ENCODE measurements at places on chromosomes 11 and 22.

DNA sequence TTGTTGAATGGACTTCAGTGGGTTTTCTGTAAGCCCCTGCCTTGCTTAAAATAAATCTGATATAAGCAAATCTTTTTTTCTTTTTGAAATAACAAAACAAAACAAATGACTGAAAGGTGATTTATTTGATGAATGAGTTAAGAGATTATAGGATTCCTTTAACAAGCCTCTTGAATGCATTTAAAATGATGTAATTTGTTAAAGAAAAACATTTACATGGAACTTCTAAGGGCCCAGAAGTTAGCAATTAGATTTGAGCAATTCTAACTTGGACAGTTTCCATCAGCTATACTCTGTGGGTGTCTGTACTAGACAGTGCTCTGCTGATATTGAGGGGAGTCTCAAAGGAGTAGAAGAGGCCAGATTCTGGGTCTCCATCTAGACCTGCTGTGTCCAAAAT is 143.5 kb upstream of the RAG2 start:
- DNase-seq, result no peak

DNA sequence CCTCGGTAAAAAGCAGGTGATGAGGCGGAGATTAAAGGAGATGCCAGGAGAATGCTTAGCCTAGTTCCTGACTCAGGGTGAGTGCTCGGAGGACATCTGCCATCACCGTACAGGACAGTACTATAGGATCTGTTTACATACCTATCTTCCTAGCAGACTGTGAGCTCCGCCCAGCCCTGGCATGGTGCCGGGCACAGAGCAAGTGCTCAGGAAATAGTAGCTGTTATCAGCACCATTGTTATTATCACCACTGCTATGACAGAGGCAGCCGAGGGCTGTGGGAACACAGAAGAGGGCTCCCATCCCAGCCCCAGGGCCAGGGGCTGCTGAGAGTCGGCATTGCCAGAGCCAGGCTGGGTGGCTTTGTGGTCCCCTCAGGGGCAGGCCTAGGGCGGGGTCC is 642 bp upstream of the SEPTIN3 start:
- no peak for DNase-seq

DNA sequence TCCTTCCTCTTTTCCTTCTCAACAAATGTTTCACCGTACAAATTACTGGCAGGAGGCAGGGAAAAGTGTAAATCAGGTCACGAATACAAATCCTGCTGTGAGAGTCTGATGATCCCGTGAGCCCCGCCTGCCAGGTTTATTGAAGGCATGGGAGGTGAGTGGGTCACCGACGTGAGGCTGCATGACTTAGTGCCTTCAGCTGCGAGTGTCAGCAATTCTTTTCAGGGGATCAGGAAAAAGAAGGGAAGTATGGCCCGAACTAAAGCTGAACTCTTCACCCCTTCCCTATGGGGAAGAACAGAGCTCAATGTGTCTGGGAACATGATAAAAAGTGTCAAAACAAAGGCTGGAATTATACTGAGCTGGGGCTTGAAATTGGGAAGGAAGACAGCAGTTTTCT is 166.2 kb downstream of the OPCML start:
- no peak for DNase-seq

- DNase-seq, result no peak
These were observed 76.5 kb upstream of the LARGE1 start for GRCh38 chr22:33996824-33997223.

All from amniotic stem cell (primary cell).